T47D (cell line): ENCODE measurements at places on chromosomes 3 and 15.

- DNase-seq = no peak
Measured at GRCh38 chr3:43873723-43874122, 183.0 kb downstream of the ABHD5 start.

- DNase-seq = no peak
Measured at GRCh38 chr3:137103739-137104138, 146.0 kb downstream of the IL20RB start.

- no peak for DNase-seq
Measured at GRCh38 chr15:98440917-98441316, 207.4 kb upstream of the IGF1R start.

DNA sequence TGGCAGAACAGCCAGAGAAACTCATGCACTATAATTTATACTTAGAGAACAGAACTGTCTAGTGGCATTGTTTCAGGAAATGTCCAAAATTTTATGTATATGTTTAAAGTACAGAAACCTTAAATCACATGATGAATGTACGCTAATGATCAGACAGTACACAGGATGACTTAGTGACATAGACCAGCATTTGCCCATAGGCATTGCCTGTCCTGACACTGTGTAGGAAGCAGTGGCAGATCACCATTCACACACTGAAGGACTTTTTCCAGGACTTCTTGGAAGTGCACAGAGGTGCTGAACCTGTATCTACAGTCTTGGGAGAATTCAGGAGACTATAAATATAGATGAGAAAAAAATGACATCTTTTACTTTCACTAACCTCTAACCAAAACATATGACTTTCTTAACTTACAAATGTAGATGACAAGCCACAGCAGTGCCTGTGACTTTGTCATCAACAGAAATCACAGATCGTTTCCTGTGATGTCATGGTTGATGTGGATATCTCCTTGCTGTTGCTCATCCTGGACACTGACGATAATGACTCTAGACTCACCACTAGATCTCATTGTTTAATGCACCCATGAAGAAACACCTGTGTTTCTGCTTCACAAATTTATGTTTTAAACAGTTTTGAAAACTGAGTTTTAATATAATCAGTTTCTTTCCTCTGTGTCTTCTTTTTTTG is 183.2 kb downstream of the CACNA2D3 start:
- no peak for DNase-seq

GRCh38 chr3:25663347-25663868 is 1.3 kb downstream of the TOP2B start:
- DNase-seq = peak; percentile 52

DNA sequence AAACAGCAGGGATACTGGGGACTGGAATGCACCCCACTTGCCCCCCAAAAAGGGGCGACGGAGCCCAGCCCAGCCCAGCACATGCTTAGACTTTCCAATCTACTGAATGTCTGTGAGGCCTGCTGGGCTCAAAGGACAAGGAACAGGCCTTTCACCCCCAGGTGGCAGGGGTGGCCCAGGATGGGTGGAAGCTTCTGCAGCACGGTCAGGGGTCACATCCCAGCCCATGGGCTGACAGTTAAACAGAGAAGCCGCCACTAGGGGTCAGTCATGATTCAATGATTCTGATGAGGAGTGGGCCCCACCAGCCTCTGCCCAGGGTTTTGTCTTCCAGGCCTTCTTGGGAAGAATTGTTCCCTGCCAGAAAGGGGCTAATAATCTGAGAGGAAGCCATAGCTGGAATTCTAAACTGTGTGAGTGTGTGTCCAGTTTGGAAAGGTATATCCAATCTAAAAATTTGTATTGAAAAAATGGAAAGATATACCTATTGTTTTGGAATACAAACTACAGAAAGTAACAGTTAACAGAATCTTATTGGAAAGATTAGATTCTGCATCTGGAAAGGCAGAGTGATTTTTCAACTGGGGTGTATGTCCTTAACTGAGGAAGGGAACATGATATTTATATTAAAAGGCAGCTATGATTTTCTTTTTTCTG is 2.2 kb downstream of the CHRNB4 start:
- DNase-seq = peak; percentile 63

DNA sequence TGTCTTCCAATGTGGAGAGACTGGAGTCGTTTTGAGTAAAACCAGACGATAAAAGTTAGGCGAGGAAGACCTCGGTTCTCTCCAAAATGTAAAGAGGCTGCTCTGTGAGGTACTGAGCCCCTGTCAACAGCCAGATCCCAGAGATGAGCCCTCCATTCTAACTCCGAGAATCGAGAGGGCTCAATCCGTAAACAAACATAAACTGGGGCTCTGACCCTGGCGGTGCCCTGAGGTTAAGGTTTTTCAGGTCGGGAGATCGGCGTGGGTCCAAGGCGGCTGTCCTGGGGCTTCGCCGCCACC is 417 bp downstream of the TBCCD1 start:
- no peak for DNase-seq

DNA sequence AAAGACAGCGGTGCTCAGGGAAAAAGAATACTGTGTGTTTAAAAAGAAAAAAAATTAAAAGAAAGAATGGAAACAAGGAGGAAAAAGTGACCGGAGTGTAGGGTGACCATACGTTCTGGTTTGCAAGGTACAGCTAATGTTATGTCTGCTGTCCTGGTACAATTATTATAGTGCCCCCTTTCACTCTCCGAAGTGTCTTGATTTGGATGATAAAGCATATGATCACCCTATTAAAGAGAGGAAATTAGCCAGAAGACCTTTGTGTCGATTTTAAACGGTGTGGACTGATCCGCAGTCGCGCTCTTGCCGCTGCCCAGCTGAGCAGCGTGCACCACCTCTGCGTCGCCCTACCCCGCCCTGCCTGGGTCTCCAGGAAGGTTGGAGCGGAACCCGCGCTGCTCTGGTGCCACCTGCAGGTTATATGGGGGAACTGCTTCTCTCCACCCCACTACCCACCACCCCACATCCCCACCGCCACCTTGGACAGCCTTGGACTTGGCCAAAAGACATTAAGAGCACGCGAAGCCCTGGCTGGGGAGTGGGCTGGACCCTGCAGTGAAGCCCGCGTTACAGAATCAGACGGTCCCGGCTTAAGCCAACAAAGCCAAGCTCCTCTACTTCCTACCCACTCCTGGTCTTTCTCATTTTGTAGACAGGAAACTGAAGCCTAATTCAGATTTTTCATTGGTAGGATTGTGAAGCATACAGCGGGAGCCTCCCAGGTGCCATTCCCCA is 41.2 kb upstream of the UBE2Q2 start:
- DNase-seq = peak; percentile 66

DNA sequence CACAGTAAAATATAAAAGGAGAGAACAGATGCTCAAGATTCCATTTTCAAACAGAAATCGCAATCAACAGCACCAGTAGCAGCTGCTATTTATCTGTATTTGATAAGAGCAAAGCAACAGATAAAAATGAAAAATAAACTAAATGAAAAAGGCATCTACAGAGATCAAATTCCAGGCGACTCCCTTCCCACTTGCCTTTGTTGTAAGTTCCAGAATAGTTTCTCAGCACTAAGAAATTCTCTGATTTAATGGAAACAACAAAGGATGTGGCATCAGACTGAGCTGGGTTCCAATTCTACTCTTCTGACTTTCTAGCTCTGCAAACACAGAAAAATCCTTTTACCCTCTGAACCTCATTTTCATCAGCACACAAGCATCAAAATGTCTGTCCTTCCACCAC is 110.8 kb upstream of the MME start:
- DNase-seq = no peak

DNA sequence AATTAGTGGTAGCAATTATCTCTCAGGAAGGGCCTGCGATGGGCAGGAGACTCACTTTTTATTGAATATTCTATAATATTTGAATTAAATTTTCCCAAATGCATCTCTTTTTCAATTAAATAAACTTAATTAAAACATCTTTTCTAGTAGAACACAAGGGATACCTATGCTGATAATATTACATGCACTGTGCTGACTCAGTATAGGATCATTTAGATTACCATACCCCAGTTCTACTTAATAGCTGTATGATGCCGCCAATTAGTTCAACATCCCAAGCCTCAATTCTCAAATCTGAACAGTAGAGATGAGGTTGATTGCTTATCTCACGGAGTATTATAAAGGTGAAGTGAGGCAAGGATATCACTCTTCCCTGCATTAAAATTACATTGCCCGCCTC is 149.2 kb downstream of the SLCO3A1 start:
- no peak for DNase-seq

DNA sequence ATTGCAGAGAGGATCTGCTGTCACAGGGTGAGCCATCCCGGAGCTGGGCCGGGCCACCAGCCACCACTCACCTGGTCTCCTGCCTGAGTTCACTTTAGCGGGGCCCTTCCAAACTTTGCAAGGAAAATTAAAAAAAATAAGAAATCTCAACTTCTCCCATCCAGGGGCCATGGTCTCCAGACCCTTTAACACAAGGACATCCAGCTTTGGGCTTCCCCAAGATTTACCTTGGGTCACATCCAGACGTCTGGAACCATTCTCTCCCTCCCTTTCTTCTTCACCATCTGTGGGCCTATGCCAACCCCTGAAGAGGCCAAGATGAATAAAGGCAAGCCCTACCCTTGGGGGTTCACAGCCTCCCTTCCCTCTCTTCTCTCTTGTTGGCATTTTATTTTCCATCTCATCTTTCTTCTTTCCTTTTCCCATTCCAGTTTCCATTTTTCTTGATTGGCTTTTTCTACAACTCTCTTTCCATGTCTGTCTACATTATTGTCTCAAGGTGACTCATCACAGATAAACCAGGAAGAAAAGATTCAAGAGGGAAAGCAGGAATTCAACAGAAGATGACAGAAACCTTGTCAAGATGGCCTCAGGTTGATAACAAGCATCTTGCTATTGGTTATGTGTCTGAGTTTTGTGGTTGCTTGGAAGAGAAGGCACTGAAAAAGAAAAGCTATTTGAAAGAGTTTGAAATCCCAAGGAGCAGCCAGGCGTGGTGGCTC is 49.5 kb downstream of the ITGA11 start:
- DNase-seq = no peak

DNA sequence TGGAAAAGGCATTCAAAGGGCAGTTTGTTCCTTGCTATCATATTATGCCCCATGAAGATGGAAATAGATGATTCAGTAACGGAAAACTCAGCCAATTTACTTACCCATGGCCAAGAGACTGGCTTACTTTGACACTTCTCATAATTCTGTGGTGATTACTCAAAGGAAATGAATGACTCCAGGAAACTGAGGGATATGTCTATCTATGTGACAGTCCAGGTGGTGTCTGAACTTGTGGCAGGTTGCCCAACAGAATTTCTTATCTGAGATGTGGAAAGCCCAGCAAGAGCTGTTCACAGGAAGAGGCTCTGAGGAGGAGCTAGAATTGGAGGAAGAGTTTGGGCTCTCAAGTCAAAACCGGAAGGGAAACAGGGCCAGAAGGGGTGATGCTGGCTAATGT is 91.2 kb downstream of the KCNAB1 start:
- no peak for DNase-seq

DNA sequence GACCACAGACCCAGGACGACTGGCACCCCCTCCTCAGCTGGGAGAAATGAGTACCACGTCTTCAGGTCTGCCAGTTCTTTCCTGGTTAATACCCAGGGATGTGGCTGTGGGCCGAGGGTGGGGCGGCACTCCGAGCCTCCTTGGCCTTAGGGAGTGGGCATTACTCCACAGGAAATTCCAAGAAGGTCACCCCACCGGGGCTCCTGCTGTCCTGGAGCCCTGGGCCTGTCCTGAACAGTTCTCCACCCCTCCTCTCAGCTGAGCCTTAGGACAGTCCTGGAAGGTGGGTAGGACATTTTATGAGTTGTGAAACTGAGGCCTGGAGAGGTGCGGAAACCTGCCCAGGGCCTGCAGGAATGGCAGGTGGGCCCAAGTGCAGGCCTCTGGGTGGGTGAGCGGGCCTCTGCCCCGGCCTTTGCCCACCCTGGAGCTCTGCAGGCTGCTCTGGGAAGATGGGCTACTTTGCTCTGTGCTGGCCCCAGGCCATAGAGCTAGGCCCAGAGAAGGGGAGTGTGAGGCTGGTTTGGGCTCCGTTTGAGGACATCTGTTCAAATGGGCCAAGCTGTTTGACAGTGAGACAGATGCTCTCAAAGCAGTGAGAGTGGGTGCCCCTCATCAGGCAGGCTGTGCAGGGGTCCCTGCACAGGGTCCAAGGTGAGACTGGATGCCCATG is 103.1 kb downstream of the TMEM266 start:
- no peak for DNase-seq

DNA sequence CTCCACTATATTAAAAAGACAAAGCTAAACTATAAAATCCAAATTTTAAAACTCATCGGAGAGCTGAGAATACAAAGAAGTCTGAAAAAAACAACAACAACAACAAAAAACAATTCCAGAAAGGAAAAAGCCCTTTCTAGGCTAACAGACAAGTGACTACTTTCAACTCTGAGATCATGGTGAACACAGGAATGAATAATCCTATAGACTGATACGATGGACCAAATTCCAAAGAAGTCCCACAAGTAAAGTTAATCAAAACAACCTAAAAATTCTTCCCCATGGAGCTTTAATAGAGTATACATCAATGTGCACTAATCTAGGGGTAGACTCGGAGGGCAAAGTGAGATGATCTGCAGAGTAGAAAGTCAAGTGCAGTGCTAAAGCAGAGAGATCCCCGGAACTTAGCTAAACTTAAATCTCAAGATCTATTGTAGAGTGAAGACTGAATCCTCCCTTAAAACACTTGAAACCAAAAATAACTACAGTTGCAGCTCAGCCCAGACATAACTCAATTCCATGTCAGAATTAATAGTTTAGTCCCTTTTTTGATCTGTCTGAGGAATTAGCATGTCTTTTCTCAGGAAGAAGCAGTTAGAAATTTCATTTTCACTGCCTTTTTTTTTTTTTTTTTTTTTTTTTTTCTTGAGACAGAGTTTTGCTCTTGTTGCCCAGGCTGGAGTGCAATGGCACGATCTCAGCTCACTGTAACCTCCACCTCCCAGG is 43.5 kb downstream of the MYO9A start:
- no peak for DNase-seq

GRCh38 chr3:101972430-101973162 is 123.3 kb downstream of the NFKBIZ start:
- DNase-seq = no peak

GRCh38 chr15:55627730-55628368 is 39.7 kb upstream of the PYGO1 start:
- no peak for DNase-seq

DNA sequence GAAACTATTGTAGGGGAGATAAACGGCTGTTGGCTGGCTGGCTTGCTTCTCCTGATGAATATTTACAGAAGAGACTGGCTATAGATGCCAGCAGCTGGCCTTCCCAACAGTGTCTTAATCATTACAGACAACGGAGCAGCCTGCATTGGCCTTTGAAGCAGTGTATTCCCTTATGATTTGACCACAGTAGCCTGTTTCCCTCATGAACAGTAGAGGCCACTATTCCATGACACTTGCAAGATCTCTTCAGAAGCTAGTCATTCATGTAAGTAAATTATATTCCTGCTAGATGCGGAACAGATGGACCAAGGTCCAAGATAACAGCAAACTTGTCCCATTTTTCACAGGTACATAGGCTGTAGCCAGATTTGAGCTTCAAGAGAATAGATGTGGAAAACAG is 47.3 kb downstream of the TMCO5A start:
- no peak for DNase-seq

GRCh38 chr3:42960282-42960681 is 18.8 kb upstream of the GASK1A start:
- peak; percentile 87 for DNase-seq
